ENCODE measurements at places on chromosomes 1 and 21.

GRCh38 chr1:113217447-113218208 is 144.6 kb downstream of the LRIG2 start:
- DNase-seq, result no peak

DNA sequence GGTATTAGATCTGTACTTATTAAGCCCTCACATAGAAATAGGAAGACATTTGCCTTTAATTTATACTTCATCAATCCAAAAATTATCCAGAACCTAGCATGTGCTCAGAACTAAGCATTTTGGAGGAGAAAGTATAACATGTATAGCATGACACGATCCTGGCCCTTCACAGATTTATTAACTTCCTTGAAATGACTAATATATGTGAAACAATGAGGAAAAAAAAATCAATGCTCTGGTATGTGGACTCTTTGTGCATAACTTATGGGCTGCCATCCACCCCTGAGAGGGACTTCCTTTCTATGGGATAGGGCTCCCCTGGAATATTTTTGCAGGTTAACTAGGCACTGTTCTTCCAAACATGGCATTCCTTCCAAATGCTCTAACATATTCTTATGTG is 36.6 kb downstream of the CCDC185 start:
- DNase-seq, result no peak

- DNase-seq, result no peak
Measured at GRCh38 chr1:115727706-115728249, 40.7 kb downstream of the CASQ2 start.

GRCh38 chr1:30189818-30190500 is 533.4 kb downstream of the MATN1 start:
- DNase-seq, result peak; percentile 61

- no peak for DNase-seq
Measured at GRCh38 chr1:242147096-242147976, 148.4 kb upstream of the MAP1LC3C start.

- no peak for DNase-seq
Measured at GRCh38 chr1:111205714-111206050, 5.2 kb upstream of the DENND2D start.

DNA sequence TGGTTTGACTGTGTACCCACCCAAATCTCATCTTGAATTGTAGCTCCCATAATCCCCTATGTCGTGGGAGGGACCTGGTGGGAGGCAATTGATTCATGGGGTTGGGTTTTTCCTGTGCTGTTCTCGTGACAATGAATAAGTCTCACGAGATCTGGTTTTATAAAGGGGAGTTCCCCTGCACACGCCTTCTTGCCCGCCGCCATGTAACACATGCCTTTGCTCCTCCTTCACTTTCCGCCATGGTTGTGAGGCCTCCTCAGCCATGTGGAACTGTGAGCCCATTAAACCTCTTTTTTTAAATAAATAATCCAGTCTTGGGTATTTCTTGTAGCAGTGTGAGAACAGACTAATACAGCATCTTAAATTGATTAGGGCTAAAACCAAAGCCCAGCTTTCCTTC is 22.6 kb upstream of the RERE start:
- DNase-seq, result no peak

DNA sequence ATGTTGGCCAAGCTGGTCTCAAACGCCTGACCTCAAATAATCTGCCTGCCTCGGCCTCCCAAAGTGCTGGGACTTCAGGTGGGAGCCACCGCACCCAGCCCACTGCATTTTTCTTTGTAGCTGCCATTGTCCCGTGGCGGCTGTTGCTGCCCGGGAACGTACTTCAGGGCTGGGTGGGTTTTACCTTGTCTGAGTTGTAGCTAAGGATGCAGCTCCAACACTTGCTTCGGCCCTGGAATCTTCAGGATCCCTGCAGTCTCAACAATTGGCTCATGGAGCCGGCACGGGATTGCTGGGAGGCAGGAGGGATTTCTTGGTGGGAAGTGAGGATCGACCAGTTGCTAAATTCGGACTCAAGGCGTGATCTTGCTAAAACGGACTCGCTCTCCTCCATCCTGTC is 10.7 kb downstream of the TNFRSF8 start:
- DNase-seq, result no peak

DNA sequence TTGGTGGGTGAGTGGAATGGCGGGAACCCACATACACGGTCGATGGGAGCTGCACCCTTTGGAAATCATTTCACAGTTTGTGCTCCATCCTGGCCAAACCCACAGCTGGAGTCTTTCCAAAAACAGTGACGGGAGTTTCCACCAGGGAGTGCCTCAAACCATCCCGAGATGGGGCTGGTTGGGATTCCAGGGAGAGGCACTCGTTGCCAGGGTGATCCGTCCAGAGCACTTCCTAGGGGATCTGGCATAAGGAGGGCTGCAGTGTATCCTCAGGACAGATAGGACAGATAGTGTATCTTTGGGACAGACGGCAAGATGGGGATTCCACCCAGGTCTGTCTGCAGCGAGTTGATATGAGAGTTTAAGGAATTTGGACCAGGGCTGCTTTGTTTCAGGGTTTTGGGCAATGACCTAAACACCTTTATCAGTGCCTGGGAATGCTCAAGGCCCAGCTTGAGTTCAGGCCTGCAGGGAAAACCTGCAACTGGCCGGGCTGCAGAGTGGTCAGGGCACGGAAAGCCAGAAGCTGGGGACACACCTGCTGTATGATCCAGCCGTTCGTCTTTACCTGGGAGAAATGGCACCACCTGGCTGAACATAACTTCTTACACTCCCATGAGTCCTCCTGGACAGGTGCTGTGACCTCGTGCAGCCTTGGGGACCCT is 3.4 kb upstream of the POFUT2 start:
- DNase-seq, result no peak

- DNase-seq, result peak; percentile 47
Measured at GRCh38 chr1:17118706-17119075, 560 bp downstream of the PADI2 start.

GRCh38 chr1:47396671-47397196 is 19.4 kb upstream of the FOXE3 start:
- no peak for DNase-seq

- DNase-seq, result no peak
Measured at GRCh38 chr1:48908606-48909005, 131.9 kb upstream of the BEND5 start.

GRCh38 chr1:26827663-26828062 is 1.2 kb downstream of the ZDHHC18 start:
- DNase-seq, result peak; percentile 37

GRCh38 chr1:99825098-99825497 is 25.1 kb upstream of the AGL start:
- DNase-seq, result no peak

Data from retina (tissue), 1 donor.